ENCODE measurements at places on chromosomes 4 and X.

DNA sequence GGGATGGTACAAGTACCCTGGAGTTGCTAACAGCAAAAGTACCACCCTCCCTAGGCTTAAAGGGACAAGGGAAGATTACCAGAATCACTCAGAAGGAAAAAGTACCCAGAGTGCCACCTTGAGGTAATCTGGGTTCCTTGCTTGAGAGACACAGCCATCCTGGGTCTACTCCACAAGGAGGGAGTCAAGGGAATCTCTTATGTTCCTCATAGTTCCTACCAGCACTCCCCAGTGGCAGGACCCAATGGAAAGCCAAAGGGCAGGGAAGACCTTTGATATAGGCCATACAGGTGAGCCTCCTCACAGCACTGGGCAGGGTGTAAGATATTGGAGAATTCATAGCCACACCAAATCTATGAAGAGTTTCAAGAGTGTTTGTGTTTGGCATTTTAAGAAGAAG lies 5.7 kb downstream of the IL2 start:
- no peaks in the 10 kb centered on the region for H3K27me3 ChIP-seq
- H3K27ac ChIP-seq, result no peak overlapping the region
- DNase-seq, result peak; percentile 32
- no peaks in the 10 kb centered on the region for H3K36me3 ChIP-seq

DNA sequence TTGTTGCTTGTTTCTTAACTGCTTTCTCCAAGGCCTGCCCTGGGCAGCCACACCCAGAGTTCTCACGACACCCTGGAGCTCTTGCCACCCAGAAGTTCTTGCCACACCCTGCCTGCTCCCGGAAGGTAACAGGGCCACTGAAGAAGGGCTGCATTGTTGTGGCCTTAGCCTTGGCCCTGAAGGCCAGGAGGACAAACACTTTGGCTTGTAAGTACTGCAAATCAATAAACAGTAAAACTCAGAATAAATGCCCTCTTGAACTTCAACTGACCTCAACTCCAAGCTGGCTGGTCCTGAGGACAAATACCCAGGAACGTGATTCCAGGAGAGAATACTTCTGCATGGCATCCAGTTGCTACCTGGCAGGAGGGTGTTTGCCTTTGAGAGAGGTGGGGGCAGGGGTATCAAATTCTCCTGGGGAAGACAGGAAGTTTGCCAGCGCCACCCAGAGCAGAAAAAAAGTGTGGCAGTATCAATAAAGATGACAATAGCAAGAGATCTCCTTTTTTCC lies 54.1 kb downstream of the TLR10 start:
- peak overlapping the region; percentile 14 for H3K27ac ChIP-seq
- H3K36me3 ChIP-seq, result peaks cover 4% of the 10 kb centered on the region
- no peak overlapping the region for H3K4me3 ChIP-seq
- peaks cover 32% of the 10 kb centered on the region for H3K4me1 ChIP-seq

- no peak overlapping the region for H3K4me3 ChIP-seq
- H3K4me1 ChIP-seq, result no peaks in the 10 kb centered on the region
- DNase-seq, result no peak
- H3K36me3 ChIP-seq, result no peaks in the 10 kb centered on the region
Observed at GRCh38 chrX:150087612-150088011, 149.3 kb upstream of the EOLA2 start.

DNA sequence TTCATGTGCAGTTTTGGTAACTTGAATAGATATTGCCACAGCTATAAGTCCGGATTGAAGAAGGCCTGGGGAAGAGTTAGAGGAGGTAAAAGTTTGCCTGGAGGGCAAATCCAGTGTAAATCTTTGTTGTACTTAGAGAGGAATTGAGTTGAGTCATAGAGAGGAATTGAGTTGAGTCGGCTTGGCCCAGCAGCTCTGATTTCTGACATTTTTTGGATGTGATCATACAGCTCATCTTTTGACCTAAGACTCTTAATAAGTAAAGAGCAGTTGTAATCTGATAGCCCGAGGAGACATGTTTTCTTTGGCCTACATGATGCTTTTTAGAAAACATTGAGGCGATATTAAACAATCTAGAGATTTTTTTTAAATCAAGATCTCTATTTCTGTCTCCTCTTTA lies 3.9 kb downstream of the KIT start:
- H3K36me3 ChIP-seq, result no peaks in the 10 kb centered on the region
- H3K4me3 ChIP-seq, result no peak overlapping the region
- DNase-seq, result no peak
- no peak overlapping the region for H3K27ac ChIP-seq

GRCh38 chr4:1661695-1662094 lies 22.4 kb downstream of the FAM53A start:
- no peak overlapping the region for H3K4me3 ChIP-seq
- no peaks in the 10 kb centered on the region for H3K27me3 ChIP-seq
- H3K4me1 ChIP-seq, result no peaks in the 10 kb centered on the region

DNA sequence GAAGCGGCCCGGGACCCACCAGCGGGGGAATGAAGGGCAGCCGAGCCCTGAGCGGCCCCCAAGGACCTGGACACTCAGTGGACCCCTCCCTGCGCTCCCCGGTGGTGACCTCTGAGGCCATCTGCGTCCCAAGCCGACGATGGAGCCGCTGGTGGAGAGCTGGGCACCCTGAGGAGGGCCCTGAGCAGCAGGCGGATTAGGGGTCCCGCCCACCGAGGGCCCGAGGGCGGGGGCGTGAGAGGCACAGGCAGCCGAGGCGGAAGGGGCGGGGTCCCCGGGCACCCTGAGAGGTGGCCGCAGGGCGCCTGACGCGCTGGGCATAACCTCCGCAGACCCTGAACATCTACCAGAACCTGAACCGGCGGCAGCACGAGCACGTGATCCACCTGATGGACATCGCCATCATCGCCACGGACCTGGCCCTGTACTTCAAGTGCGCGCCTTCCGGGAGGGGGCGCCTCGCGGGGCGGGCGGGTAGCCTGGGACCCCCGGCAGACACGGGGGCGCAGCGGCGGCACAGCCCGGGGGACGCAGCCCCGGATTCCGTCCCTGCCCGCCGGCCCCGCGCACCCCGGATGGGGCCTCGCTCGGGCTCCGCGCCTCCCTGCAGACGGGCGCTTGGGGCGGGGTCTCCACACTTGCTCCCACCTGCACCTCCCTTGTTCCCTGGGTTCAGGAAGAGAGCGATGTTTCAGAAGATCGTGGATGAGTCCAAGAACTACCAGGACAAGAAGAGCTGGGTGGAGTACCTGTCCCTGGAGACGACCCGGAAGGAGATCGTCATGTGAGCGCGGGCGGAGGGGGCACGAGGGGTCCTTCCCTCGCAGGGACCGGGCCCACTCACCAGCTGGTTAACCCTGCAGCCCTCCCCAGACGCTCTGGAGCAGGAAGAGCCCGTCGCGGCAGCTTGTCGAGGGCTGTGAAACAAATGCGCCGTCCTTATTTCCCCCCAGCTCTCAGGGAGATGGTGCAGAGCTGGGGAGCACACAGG lies 10.3 kb downstream of the ATP5ME start:
- H3K4me1 ChIP-seq, result peaks cover 19% of the 10 kb centered on the region
- DNase-seq, result peak; percentile 81
- no peaks in the 10 kb centered on the region for H3K27me3 ChIP-seq
- H3K36me3 ChIP-seq, result peaks cover 14% of the 10 kb centered on the region
- H3K27ac ChIP-seq, result peak overlapping the region; percentile 92
- peak overlapping the region; percentile 80 for H3K4me3 ChIP-seq

Measured in activated CD4-positive, alpha-beta T cell treated with anti-CD3 and anti-CD28 coated beads, Interleukin-2, amount 10 ng/mL, durations not matched to agents 7 days and 5 days (primary cell).